ENCODE measurements at places on chromosomes 2 and 18.

DNA sequence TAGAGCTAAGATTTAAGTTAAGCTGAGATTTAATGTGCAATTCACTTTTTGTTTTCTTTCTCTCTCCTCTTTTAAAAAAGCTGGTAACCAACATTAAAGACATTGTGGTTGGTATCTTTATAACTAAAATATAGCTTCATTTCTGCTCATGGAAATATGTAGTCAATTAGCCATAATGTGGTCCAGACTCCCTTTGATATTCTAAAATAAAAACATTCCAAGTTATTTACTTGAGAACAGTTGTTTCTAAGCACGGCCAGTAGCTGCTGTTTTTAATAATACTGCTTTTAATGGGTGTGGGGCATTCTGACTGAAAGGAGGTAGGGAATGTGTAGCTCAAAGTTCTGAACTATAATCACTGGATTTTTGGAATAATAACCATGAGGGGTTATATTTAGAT is 183.3 kb upstream of the FBXO11 start:
- DNase-seq: no peak

- DNase-seq: no peak
Measured at GRCh38 chr2:207008105-207008990, 69.0 kb downstream of the CPO start.

- DNase-seq: no peak
Measured at GRCh38 chr2:8536686-8537561, 144.9 kb upstream of the ID2 start.

- no peak for DNase-seq
Measured at GRCh38 chr2:63632382-63632781, 43.6 kb downstream of the MDH1 start.

DNA sequence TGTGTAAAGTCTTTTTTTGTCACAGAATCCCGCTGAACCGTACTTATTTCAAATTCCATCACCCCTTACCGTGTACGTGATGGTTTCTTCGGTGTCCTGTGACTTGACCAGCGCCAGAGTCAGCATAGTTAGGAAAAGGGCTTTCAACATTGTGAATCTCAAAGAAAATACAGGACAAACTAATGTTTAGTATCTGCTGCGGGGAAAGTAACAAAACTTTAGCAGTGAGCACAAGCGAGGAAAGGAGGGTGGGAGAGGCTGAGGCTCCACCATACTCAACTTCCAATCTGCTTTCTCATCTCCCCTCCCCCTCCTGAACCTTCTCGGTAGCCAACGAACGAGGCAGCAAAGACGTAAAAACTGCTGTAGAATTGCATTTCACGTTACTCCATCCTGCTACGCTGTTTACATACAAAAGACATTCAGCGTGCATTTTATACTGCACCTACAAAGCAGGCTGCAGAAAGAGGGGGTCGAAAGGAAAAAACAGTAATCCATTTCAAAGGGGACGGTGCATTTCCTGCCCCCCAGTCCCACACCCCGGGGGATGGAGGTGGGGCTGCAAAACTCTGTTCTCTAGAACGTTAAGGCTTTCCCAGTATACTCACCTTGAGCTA is 1.2 kb downstream of the EFEMP1 start:
- no peak for DNase-seq

DNA sequence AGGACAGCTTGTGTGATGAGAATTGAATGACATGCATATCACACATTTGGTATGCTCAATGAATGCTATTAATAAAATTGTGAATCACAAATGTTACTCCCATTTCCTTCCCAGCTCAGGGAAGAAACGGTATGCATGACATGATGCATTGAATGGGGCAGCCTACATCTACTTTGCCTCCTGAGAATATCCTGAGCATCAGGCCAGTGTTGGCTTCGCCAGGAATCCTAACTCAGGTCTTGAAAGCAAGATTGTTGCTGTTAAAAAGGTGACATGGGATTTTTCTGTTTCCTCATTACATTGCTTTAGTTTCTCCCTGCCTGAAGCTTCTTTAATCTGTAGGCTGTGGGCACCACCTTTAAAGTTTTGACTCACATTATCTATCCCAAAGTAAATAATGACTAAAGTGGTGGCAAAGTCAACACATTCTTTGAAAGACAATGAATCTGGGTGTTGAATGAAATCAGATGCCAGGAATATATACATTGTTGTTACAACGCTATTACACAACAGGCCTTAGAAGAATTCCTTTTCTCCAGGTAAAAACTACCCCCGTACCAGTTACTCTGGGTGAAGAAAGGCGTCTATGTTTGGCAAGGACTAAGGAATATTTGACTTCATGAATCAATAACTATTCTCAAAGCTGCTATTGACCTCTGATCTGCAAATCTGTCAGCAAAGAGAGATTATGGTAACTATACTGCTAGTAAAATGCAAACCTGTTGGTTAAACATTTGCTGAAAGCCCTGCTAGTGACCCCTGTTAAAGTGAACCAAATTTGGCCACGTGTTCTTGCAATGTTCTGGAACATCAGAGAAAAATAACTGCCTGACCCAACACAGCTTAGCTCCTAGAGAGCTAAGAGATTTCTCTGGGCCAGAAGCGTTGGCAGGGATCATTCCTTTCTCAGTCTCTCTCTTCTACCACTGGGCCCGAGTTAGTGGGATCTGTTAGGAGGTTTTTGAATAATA is 30.5 kb upstream of the NEDD4L start:
- no peak for DNase-seq

- no peak for DNase-seq
Measured at GRCh38 chr2:238473014-238473413, 46.3 kb downstream of the ASB1 start.

- DNase-seq: no peak
Measured at GRCh38 chr2:168090366-168091135, 156.8 kb downstream of the STK39 start.

DNA sequence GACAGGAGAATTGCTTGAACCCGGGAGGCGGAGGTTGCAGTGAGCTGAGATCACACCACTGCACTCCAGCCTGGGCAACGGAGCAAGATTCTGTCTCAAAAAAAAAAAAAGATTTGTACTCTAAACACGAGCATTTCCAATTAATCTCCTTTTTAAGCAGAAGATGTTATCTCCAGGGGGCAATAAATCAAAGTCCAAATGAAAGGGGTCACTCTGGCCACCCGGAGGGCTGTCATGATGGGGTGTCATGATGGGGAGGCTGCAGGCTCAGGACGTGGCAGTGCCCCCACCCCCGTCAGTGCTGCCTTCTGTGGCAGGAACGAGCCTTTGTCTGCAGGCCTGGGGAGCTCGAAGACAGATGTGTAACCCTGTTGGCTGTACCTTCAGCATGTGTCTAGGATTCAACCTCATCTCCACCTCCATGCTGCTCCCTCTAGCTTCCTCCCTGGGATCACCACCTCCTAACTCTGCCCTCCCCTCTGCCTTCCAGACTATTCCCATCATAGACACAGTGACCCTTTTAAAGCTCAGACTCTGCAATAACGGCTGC is 76.9 kb upstream of the YWHAQ start:
- DNase-seq: no peak
